ENCODE measurements at places on chromosomes 3 and 15. TPM values are rescaled to one million over a fixed set of nuclear protein-coding genes. Genes with fewer than 3 reads are reported as not detected.
A peak's percentile ranks its signal among the peaks of the same experiment; 100 is the strongest.

The GREM1 gene
- polyA plus RNA-seq = 39.6 TPM

The MLF1 gene
- polyA plus RNA-seq = 2.2 TPM

The RFX7 gene
- polyA plus RNA-seq = 3.8 TPM

The OPA1 gene
- polyA plus RNA-seq = 28.6 TPM

The SH2D7 gene
- polyA plus RNA-seq = 3.8 TPM

The CHRM5 gene
- polyA plus RNA-seq = 0.52 TPM

The CPN2 gene
- polyA plus RNA-seq = not detected

The FBXO40 gene
- polyA plus RNA-seq = 0.01 TPM

The STRIT1 gene
- 0.18 TPM for polyA plus RNA-seq

DNA sequence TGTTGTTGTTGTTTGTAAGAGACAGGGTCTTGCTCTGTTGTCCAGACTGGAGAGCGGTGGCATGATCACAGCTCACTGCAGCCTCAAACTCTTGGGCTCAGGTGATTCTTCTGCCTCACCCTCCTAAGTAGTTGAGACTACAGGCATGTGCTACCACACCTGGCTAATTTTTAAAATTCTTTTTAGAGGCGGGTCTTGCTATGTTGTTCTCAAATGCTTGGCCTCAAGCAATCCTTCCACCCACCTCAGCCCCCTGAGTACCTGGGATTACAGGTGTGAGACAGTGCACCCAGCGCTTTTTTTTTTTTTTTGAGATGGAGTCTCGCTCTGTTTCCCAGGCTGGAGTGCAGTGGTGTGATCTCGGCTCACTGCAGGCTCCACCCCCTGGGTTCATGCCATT is 46.7 kb downstream of the TMOD3 start:
- no peak overlapping the region for H3K4me3 ChIP-seq
- H3K27me3 ChIP-seq = no peaks in the 10 kb centered on the region
- no peak overlapping the region for H3K27ac ChIP-seq
- peaks cover 3% of the 10 kb centered on the region for H3K36me3 ChIP-seq
- DNase-seq = no peak

- H3K27ac ChIP-seq = peak overlapping the region; percentile 96
- peaks cover 2% of the 10 kb centered on the region for H3K36me3 ChIP-seq
- H3K4me3 ChIP-seq = no peak overlapping the region
- peaks cover 9% of the 10 kb centered on the region for H3K4me1 ChIP-seq
Observed at GRCh38 chr15:90213818-90214204, 12.7 kb downstream of the SEMA4B start.

GRCh38 chr3:173826901-173827609 is 429.5 kb downstream of the NLGN1 start:
- no peak for DNase-seq
- H3K27ac ChIP-seq = no peak overlapping the region
- H3K4me3 ChIP-seq = no peak overlapping the region
- no peaks in the 10 kb centered on the region for H3K36me3 ChIP-seq
- no peaks in the 10 kb centered on the region for H3K4me1 ChIP-seq

DNA sequence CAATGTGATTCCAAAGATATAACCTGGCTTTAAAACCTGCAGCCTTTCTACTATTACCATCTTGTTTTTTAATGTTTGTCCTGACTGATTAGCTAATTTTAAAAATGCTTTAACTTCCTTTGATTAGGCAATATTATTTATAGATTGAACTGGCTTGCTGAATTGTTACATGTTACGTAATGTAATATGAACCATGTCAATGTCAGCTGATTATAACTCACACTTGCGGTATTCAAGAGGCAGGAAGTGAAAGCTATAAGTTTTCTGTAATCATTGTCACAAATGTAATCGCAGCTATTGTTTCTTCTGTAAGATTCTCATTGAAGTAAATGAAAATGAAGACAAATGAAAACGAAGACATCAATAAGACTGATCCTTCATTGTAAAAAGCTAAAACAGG is 146.8 kb downstream of the ROBO2 start:
- H3K4me3 ChIP-seq = no peak overlapping the region
- H3K27ac ChIP-seq = no peak overlapping the region

GRCh38 chr15:32706704-32707103 is 11.1 kb upstream of the GREM1 start:
- peaks cover 2% of the 10 kb centered on the region for H3K27me3 ChIP-seq
- H3K36me3 ChIP-seq = no peaks in the 10 kb centered on the region
- no peak overlapping the region for H3K4me3 ChIP-seq
- peak; percentile 23 for DNase-seq
- no peak overlapping the region for H3K27ac ChIP-seq

- H3K36me3 ChIP-seq = no peaks in the 10 kb centered on the region
- H3K4me3 ChIP-seq = no peak overlapping the region
Observed at GRCh38 chr3:195046441-195046840, 224.5 kb downstream of the XXYLT1 start.

- H3K27me3 ChIP-seq = no peaks in the 10 kb centered on the region
- no peaks in the 10 kb centered on the region for H3K4me1 ChIP-seq
- H3K4me3 ChIP-seq = no peak overlapping the region
- no peaks in the 10 kb centered on the region for H3K36me3 ChIP-seq
- H3K27ac ChIP-seq = no peak overlapping the region
Observed at GRCh38 chr3:127479449-127479848, 111.1 kb downstream of the TPRA1 start.

- H3K4me1 ChIP-seq = no peaks in the 10 kb centered on the region
- no peak for DNase-seq
- H3K4me3 ChIP-seq = no peak overlapping the region
- no peaks in the 10 kb centered on the region for H3K27me3 ChIP-seq
- H3K36me3 ChIP-seq = no peaks in the 10 kb centered on the region
Observed at GRCh38 chr3:75295013-75295412, 369.1 kb upstream of the FRG2C start.

- no peaks in the 10 kb centered on the region for H3K27me3 ChIP-seq
- peak; percentile 54 for DNase-seq
- H3K4me1 ChIP-seq = peaks cover 2% of the 10 kb centered on the region
Observed at GRCh38 chr3:113852506-113852905, 13.9 kb downstream of the GRAMD1C start.

DNA sequence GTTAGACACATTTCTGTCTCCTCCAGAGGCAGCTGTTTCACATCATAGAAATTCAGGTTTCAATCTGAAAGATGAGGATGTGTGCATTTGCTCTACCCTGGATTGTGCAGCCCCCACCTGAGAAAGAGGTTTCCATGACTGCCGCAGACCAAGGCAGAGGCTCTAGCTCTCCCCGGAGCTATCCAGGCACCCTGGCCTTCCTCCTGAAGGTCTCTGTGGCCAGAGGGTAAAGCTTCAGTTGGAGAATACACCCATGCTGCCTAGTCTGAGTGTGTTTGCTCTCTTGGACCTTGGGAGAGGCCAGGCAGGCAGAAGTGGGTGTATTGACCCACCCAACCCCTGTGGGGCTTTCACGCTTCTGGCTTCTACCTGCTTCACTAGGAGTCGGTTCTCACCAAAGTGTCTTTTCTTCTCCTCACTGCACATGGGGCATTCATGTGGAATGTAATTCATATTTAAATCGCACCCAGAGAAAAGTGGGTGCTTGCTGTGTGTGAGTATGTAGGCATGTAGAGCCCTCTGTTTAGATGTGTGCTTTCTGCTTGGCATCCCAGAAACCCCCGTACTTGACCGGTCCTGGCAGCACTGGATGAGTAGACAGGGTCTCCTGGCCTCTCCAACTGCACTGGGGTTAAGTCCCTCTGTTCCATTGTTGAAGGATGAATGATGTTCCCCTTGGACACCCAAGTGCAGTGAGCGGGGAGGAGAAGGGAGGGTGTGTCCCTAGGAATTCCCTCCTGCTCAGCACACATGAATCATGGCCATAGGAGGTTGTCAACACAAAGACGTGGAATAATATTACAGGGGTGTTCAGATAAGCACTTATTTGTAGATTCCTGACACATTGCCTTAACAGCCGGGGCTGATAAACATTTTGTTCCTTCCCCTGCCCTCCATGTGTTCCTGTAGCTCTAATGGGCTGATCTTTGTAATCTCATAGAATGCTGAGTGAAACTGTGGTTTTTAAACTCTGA is 20.3 kb upstream of the RAB6B start:
- H3K36me3 ChIP-seq = no peaks in the 10 kb centered on the region
- H3K4me3 ChIP-seq = no peak overlapping the region
- peaks cover 7% of the 10 kb centered on the region for H3K27me3 ChIP-seq
- H3K4me1 ChIP-seq = no peaks in the 10 kb centered on the region
- DNase-seq = no peak
- no peak overlapping the region for H3K27ac ChIP-seq

DNA sequence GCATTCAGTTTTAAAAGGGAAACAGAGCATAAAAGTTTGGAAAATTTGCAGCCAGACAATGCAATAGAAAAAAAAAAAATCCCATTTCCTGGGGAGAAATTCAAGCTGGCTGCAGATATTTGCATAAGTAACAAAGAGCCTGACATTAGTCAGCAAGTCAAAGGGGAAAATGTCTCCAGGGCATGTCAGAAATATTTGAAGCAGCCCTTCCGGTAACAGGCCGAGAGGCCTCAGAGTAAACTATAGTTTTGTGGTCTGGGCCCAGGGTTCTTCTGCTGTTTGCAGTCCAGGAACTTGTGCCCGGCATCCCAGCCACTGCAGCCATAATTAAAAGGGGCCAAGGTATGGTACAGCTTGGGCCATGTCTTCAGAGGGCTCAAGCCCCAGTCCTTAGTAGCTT is 411.6 kb upstream of the BCHE start:
- no peaks in the 10 kb centered on the region for H3K4me1 ChIP-seq
- no peaks in the 10 kb centered on the region for H3K27me3 ChIP-seq
- DNase-seq = no peak
- H3K27ac ChIP-seq = no peak overlapping the region
- no peak overlapping the region for H3K4me3 ChIP-seq
- no peaks in the 10 kb centered on the region for H3K36me3 ChIP-seq

GRCh38 chr3:16837602-16838001 is 47.2 kb upstream of the PLCL2 start:
- H3K4me3 ChIP-seq = no peak overlapping the region
- H3K36me3 ChIP-seq = no peaks in the 10 kb centered on the region

DNA sequence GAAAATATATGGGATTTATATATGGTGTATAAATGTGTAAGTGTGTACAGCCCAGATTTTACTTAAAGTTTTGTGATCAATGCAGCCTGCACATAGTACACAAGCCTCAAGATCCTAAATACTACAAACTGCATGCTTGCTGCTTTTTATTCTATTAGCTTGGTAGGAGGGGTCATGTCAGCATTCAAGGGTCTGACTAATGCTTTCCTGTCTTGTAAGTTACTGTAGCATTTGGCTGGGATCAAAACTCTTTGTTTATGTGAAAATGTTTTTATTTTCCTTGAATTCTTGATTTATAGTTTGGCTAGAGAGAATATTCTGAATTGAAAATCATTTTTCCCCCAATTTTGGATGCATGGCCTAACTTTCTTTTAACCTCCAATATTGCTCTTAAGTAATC is 370.9 kb downstream of the NSUN3 start:
- H3K4me3 ChIP-seq = no peak overlapping the region
- no peaks in the 10 kb centered on the region for H3K27me3 ChIP-seq
- DNase-seq = no peak

GRCh38 chr3:122458992-122459391 is 43.1 kb upstream of the WDR5B start:
- peaks cover 3% of the 10 kb centered on the region for H3K4me1 ChIP-seq
- no peak overlapping the region for H3K27ac ChIP-seq
- peak; percentile 27 for DNase-seq

DNA sequence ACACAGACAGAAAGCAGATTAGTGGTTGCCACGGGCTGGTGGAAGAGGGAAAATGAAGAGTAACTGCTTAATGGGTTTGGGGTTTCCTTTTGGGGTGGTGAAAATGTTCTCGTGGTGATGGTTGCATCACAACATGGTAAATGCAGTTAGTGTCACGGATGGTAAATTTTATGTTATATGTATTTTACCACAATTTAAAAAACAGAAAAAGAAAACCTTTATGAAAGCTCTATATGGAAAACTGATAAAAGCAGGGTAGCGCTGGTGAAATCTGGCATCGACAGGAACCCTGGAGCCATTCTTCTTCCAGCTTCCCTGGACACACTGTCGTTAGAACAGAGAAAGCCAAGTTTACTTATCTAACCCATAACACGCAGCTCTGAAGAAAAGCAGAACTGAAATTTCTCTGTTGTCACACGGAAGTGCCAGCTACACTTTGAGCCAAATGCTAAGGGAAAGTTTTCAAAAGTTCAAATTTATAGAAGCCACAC is 287.7 kb upstream of the NR2F2 start:
- H3K36me3 ChIP-seq = no peaks in the 10 kb centered on the region
- no peak for DNase-seq
- no peak overlapping the region for H3K27ac ChIP-seq
- H3K27me3 ChIP-seq = peaks cover 2% of the 10 kb centered on the region
- no peak overlapping the region for H3K4me3 ChIP-seq

GRCh38 chr3:5035692-5036391 is 56.6 kb downstream of the BHLHE40 start:
- no peaks in the 10 kb centered on the region for H3K4me1 ChIP-seq
- no peak for DNase-seq
- H3K36me3 ChIP-seq = no peaks in the 10 kb centered on the region
- H3K27me3 ChIP-seq = no peaks in the 10 kb centered on the region
- H3K27ac ChIP-seq = no peak overlapping the region
- H3K4me3 ChIP-seq = no peak overlapping the region

DNA sequence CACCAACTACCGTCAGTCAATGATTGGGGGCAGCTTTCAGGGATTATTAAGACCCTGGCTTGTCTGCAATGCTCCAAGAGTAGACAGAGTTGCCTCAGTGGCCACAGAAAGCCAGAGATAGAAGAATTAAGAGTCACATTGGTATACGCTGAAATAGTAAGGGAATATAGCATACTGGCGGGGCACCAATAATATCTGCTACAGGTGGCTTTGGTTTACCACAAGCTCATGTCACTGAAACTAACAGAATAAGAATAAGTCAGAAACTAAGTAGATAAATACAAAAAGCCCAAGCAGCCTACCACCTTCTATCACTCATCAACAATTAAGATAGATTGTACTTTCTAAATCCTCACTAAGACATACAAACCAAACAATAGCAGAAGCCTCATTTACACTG is 2.5 kb upstream of the FHIT start:
- H3K36me3 ChIP-seq = no peaks in the 10 kb centered on the region
- peaks cover 3% of the 10 kb centered on the region for H3K4me1 ChIP-seq
- H3K4me3 ChIP-seq = no peak overlapping the region
- H3K27ac ChIP-seq = no peak overlapping the region
- no peaks in the 10 kb centered on the region for H3K27me3 ChIP-seq

- no peaks in the 10 kb centered on the region for H3K36me3 ChIP-seq
- no peaks in the 10 kb centered on the region for H3K4me1 ChIP-seq
- no peak overlapping the region for H3K27ac ChIP-seq
- H3K4me3 ChIP-seq = no peak overlapping the region
Observed at GRCh38 chr15:77784361-77785292, 151.9 kb upstream of the LINGO1 start.

DNA sequence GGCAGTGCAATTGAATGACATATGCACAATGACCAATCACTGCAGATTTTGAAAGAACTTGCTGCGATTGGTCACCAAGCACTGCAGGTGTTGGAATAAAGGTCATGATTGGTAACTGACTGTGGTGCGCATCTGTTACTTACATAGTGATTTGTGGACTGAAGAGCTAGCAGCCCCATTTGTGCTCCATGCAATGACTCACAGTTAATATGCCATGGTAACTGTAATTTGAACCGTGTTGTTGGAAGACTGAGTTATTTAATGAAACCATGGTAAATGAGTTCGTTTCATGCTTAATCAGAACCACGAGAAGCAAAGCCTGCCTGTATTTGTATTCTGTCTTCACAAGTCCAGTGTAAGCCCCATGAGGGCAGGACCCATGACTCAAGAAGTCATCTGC is 220.5 kb downstream of the TJP1 start:
- no peaks in the 10 kb centered on the region for H3K27me3 ChIP-seq
- H3K27ac ChIP-seq = no peak overlapping the region
- no peaks in the 10 kb centered on the region for H3K4me1 ChIP-seq
- no peak overlapping the region for H3K4me3 ChIP-seq

All from small intestine (tissue), 16 donors.